NCI-H1092 (cell line): ENCODE measurements at places on chromosomes 4 and X.

DNA sequence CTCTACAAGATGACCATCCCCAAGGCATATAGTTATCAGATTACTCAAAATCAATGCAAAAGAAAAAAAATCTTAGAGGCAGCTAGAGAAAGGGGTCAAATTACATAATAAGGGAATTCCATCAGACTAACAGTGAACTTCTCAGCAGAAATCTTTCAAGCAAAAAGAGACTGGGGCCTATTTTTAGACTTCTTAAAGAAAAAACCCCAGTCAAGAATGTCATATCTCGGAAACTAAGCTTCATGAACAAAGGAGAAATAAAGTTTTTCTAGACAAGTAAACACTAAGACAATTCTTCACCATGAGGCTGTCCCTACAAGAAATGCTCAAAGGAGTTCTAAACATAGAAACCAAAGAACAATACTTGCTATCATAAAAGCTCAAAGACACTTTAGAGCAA lies 51.7 kb downstream of the RAB28 start:
- no peak for DNase-seq

DNA sequence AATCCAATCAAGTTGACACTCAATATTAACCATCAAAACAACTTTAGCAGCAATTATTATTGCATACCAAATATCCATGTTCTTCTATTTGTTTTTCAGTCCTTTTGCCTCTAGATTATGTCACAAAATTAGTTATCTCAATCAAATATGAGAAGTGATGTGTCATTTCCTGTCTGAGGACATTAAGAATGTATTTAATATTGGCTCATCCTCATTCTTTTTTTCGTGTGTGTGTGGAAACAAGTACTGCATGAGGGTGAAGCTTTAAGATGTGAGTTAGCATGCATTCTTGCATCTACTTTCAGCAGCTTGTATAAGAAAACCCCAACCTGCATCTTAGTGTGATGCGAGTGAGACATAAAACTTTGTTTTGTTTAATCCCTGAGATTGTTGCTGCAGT lies 301.4 kb downstream of the GRIA2 start:
- no peak for DNase-seq

- no peak for DNase-seq
Measured at GRCh38 chr4:4762909-4763821, 96.3 kb upstream of the MSX1 start.

GRCh38 chr4:2807571-2807970 lies 14.7 kb downstream of the SH3BP2 start:
- DNase-seq, result no peak

DNA sequence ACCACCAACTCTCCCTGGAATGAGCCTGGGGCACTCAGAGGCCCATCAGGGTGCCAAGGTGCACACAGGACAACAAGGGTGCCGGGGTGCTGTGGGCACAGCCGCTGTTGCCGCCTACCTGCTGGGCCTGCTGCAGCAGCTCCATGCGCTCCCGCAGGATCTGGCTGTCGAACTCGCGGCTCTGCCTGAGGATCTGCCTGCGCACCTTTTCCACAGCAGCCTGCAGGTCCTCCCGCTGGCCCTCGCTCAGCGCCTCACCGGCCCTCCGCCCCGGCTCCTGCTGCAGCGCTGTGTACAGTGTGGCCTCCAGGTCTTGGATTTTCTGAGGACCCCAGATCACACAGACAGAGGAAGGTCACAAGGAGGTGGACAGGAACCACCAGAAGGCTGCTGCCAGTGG lies 17.6 kb upstream of the C4orf50 start:
- DNase-seq, result no peak

GRCh38 chrX:2547736-2548135 lies 47.0 kb upstream of the DHRSX start:
- no peak for DNase-seq

- DNase-seq, result peak; percentile 10
Measured at GRCh38 chr4:123250843-123251242, 145.8 kb upstream of the SPRY1 start.

DNA sequence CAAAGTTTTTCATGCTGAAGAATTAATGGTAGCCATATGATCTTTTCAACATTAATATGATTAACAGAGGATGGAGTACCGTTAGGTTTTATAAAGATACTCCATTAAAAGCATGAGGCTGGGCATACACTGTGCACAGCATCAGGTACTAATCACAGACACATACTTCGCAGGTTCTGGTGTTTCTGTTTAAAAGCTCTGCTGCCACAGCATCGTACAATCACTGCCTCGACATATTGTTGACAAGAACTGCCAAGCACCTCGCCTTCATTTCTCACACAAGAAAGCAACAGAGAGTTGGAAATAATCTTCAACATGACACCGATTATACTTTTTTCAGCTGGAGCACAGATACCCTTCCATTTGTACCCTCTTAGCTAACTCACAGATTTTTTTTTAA lies 753.4 kb upstream of the FAM241A start:
- no peak for DNase-seq

DNA sequence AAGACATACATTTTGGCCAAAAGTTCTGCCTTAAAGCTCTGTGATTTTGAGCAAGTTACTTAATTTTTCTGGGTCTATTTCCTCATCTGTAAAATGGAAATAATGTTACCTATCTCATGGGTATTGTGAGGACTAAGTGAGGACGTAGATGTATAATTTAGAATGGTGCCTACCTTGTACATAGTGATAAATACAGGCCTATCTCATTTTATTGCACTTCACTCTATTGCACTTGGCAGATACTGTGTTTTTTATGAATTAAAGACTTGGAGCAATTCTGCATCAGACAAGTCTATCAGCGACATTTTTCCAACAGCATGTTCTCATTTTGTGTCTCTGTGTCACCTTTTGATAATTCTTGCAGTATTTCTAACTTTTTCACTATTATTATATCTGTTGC lies 50.9 kb upstream of the RAB9B start:
- DNase-seq, result no peak

GRCh38 chrX:455199-455598 lies 68.5 kb upstream of the PPP2R3B start:
- no peak for DNase-seq

DNA sequence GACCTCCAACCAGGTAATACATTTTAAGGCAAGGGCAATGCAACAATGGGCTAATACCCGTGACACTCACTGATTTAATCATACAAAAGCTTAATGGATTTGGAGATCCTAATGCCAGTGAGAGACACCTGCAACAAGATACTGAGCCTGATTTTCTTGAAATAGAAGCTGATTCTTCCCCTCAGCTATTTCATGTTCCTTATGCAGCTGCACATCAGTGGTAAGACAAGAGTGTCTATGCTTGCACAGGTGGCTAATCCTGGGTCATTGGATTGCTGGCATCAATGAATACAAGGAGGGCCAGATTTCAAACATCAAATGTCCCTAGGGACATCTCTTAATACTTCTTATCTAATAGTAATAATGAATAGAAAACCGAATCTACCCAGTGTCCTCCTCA lies 139.7 kb downstream of the PPARGC1A start:
- no peak for DNase-seq

DNA sequence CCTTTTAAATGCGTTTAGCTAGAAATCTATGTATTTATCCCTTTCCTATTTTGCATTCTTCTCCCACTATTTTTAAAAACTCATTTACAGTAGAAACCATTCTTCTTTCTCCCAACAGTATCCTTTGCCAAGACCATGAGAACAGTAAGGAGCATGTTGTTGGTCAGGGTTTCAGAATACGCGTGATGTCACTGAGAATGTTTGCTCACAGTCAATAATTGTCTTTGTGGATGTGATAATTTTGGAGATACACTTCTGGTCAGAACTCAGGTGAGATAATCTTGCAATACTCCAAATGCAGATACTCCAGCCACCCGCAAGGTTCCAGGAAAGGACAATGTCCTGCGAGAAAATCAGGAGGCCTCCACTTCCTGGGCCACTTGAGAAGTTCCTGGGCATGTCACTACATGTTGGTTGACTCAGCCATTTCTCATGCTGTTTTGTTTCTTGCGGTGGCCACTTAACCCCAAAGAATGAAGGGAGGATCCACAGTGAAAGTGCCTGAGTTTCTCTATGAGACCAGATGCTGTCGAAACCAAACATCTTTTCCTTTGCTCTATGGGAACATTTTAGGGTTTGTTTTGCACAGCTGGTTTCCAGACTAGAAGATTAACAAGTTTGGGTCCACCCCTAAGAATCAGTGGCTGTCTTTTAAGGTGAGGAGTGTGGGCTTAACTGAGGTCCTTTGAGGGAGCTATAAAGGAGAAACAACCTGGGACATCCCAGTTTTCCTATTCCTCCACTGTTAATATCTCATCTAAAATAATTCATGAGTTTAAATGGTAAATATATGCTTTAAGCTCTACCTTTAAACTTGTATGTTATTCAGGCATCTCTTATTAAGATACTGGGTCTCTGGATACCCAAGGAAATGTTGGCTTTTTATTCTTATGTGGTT lies 116.0 kb downstream of the SOWAHB start:
- no peak for DNase-seq

DNA sequence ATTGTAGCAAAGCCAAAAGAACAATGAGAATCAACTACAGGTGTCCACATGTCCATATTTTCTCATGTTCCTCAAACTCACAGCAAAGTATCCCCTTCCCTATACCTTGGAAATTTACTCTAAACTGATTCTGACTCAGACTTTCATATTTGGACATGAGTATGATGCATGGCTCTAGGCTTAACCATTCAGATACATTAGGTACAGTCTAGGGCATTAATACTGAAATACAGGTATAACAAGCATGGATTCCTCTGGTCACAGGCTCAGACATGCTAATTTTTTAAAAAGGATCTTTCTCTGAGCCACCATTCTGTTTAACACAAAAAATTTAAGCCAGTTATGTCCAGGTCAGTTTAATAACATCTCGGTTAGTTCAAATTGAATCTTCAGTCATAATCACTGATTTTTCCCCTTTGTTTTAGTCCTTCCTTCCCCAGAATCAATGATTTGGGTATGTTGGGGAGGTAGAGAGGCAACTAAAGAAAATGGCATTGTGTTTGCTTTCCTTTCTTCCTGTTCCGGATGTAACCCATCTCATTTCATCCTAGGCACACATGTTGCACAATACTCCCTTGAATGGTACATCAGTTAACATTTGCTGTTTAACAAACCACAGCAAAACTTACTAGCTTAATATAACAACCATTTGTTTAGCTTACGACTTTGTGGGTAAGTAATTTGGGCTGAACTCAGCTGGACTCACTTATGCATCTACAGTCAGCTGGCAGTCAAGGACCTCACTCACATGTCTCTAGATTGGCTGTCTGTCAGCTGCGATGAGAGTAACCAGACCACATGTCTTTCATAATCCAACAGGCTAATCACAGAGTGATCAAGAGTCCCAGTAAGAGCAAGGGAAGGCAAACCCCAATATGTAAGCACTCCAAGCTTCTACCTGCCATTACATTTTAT lies 75.3 kb upstream of the GRIA3 start:
- no peak for DNase-seq

DNA sequence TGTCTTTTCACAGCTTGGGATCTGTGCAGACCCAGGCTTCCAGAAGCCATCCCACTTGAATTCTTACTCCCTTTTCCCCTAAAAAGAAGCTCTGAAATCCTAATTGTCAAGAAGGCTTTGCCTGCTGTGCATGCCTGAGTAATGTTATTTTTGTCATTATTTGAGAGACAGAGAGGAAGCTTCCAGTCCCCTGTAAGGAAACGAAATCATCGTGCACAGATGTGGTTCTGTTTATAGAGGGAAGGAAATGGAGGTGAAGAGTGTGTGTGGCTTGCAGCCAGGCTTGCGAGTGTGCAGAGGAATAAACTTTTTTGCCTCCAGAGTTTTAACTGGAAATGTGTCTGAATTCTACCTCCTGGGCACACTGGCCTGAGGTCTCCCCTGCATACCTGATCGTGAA lies 70.2 kb downstream of the TBL1X start:
- no peak for DNase-seq

GRCh38 chr4:69362351-69362750 lies 82.1 kb downstream of the UGT2B28 start:
- DNase-seq, result no peak

GRCh38 chr4:152831416-152831815 lies 51.7 kb downstream of the ARFIP1 start:
- DNase-seq, result no peak

GRCh38 chr4:14771094-14771493 lies 231.2 kb upstream of the CPEB2 start:
- DNase-seq, result no peak

- no peak for DNase-seq
Measured at GRCh38 chr4:47469951-47470350, 6.4 kb upstream of the COMMD8 start.

DNA sequence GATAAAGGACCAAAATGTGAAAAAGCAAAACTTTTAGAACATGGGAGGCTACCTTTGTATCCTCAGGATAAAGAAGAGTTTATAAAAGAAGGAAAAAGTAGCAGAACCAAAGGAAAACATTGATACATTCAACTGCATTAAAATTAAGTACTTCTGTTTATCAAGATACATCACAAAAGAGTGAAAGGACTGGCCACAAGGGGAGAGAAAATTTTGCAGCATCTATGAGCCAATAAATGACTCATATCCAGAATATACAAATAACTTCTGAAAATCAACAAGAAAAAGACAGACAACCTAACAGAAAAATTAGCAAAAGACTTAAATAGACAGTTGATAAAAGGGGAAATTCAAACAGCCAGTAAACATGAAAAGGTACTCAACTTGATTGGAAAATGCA lies 177.1 kb downstream of the RBMX2 start:
- DNase-seq, result no peak

- DNase-seq, result no peak
Measured at GRCh38 chrX:7934026-7934425, 6.8 kb upstream of the PNPLA4 start.

DNA sequence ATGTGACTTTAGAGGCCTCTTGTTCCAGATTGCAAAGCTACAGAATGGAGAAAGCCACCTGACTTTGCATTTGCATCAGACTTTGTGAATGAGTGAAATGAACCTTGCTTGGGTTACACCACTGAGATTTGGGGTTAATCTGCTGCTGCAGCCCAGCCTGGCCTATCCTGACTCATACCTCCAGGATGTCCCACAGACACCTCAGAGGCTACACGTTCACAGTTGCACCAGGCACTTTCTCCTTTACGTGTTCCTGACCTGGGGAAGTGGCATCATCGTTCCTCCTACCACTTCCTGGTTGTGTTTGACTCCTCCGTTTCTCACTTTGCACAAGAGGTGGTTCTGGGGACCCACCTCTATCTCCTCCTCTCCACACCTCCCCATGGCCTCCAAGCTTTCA lies 9.2 kb upstream of the SORCS2 start:
- DNase-seq, result no peak

- DNase-seq, result no peak
Measured at GRCh38 chr4:38605181-38605752, 58.7 kb upstream of the KLF3 start.

- DNase-seq, result no peak
Measured at GRCh38 chr4:4259484-4260100, 11.6 kb upstream of the TMEM128 start.

- no peak for DNase-seq
Measured at GRCh38 chrX:129039176-129039575, 484.1 kb downstream of the SMARCA1 start.
